Colonic mucosa (tissue), 4 donors: ENCODE measurements at places on chromosomes 6 and 20. TPM values are rescaled to one million over a fixed set of nuclear protein-coding genes. Genes with fewer than 3 reads are reported as not detected.
A peak's percentile ranks its signal among the peaks of the same experiment; 100 is the strongest.

GRCh38 chr6:112311950-112312547 lies 35.1 kb upstream of the RFPL4B start:
- no peak for DNase-seq
- H3K36me3 ChIP-seq: no peaks in the 10 kb centered on the region
- H3K4me1 ChIP-seq: no peaks in the 10 kb centered on the region
- H3K27ac ChIP-seq: no peak overlapping the region
- no peak overlapping the region for H3K4me3 ChIP-seq
- H3K27me3 ChIP-seq: no peaks in the 10 kb centered on the region

- no peaks in the 10 kb centered on the region for H3K4me1 ChIP-seq
- no peak for DNase-seq
- H3K36me3 ChIP-seq: no peaks in the 10 kb centered on the region
- no peak overlapping the region for H3K4me3 ChIP-seq
- H3K27ac ChIP-seq: peak overlapping the region; percentile 42
- no peaks in the 10 kb centered on the region for H3K27me3 ChIP-seq
These were observed 80.7 kb upstream of the CCN6 start for GRCh38 chr6:111973118-111973761.

The KCNK17 gene
- total RNA-seq: not detected

GRCh38 chr20:56004007-56004406 lies 1.3 kb downstream of the CBLN4 start:
- no peak overlapping the region for H3K4me3 ChIP-seq
- no peaks in the 10 kb centered on the region for H3K4me1 ChIP-seq
- no peaks in the 10 kb centered on the region for H3K36me3 ChIP-seq
- no peak for DNase-seq
- no peak overlapping the region for H3K27ac ChIP-seq
- H3K27me3 ChIP-seq: peaks cover 37% of the 10 kb centered on the region

- no peak for DNase-seq
- no peaks in the 10 kb centered on the region for H3K27me3 ChIP-seq
- H3K4me3 ChIP-seq: no peak overlapping the region
- no peaks in the 10 kb centered on the region for H3K36me3 ChIP-seq
- no peaks in the 10 kb centered on the region for H3K4me1 ChIP-seq
- no peak overlapping the region for H3K27ac ChIP-seq
These were observed 21.5 kb downstream of the GSTA3 start for GRCh38 chr6:52887910-52888524.

- no peaks in the 10 kb centered on the region for H3K27me3 ChIP-seq
- H3K4me3 ChIP-seq: no peak overlapping the region
- H3K27ac ChIP-seq: no peak overlapping the region
- H3K4me1 ChIP-seq: no peaks in the 10 kb centered on the region
- H3K36me3 ChIP-seq: no peaks in the 10 kb centered on the region
- DNase-seq: no peak
These were observed 29.9 kb upstream of the FERMT1 start for GRCh38 chr20:6152777-6153176.
